ENCODE measurements at places on chromosomes 2 and 18.

GRCh38 chr18:2589345-2590068, 18.1 kb downstream of the NDC80 start:
- no peak for DNase-seq

- no peak for DNase-seq
Measured at GRCh38 chr2:216206041-216206703, 97.0 kb downstream of the XRCC5 start.

DNA sequence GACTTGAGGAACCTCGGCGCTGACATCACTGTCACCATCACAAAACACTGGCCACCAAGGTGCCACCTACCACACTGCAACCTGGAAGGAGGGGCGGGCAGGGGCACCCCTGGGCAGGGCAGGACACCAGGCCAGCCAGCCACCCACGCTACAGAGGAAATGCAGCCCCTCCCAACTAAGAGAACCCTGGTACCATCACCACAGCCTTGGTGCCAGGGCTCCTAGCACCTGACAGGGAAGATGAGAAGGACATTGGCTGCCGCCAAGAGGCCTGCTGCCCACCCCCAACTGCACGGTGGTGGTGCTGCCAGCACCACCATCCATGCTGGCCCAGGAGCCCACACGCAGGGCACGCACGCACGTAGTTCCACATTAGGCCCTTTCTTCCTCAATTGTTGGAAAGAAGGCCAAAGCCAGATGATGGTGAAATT, 88.7 kb downstream of the HDAC4 start:
- no peak for DNase-seq

GRCh38 chr2:154706660-154707059, 8.2 kb downstream of the KCNJ3 start:
- no peak for DNase-seq

DNA sequence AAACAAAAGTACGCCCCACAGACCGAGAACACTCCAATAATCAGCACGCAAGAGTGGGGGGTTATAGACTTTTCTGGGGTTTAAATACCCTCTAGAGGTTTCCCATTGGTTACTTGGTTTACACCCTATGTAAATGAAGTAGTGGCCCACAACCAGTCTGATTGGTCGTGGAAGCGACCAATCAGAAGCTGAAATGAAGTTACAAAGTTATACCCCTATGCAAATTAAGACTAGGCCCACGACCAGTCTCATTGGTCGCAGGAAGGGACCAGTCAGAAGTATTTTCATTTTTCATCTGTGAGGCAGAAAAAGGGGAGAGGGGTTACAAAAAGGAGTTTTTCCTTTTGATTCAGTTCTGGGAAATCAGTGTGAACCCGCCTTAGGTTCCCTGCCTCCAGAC, 55.3 kb upstream of the YWHAQ start:
- DNase-seq = no peak

DNA sequence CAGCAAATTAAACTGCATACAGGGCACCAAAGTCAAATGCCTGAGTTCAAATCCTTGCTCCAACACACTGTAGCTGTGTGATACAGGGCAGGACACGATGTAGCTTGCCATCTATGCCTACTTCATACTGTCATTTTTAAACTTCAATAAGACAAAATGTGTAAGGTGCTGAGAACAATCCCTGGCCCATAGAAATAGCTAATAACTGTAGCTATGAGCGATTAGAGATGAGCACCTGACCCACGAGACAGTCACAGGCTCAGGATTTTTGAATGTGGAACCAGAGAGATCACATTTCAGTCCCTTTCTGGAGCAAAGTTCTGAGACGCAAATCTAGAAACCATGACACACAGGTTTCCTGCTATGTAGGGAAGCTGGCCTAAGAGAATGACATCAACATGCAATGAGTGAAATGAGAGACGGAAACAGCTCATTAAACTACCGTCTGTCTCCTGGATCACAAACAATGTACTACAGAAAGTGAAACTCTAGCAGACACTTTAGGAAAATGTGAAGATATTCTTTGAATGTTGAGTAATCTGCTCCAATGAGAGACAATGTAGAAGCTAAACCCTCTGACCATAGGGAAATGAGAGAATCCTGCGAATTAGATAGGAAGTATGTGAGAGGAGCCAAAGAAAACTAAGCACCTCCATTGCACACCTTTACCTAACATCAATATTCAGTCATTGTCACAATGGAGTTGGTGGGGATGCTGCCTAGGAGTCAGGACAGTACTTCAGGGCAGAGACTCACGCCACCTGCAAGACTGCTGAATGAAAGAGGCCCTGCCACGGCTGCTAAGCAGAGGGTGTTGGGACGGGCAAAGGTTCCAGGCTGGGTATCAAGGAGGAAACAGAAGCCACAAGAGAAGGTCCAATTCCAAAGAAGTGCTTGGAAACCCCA, 25.5 kb downstream of the B4GALT6 start:
- DNase-seq = no peak

GRCh38 chr2:59589881-59590280, 963.6 kb downstream of the BCL11A start:
- no peak for DNase-seq

DNA sequence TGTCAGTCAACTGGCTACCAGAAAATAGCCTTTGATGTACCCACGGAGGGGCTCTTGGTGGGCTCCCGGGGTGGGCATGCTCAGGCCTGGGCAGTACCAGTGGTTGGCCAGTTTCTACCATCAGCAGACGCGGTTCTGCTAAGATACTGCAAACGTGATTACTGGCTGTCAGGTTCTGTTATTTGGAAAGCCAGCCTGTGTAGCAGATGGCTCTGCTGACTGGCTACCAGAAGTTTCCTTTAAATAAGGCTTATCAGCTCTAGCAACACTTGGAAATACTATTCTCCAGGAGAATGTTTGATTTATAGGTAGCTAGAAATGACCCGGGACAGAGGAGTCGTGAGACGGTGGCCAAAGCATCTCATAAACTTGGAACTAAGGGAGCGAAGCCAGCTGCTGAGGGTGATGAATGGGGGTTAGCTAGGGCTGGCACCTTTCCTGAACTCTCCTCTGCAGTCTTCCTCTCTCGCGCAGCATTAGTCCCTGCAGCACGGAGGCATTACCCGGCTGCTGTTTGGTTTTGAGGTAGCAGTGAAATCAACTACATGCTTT, 171.9 kb downstream of the AGAP1 start:
- DNase-seq = no peak

- DNase-seq = no peak
Measured at GRCh38 chr2:226583715-226584114, 215.9 kb downstream of the IRS1 start.

- DNase-seq = peak; percentile 54
Measured at GRCh38 chr18:13629841-13630715, 96.3 kb downstream of the FAM210A start.

GRCh38 chr18:8218197-8218596, 391.0 kb upstream of the RAB12 start:
- DNase-seq = no peak

DNA sequence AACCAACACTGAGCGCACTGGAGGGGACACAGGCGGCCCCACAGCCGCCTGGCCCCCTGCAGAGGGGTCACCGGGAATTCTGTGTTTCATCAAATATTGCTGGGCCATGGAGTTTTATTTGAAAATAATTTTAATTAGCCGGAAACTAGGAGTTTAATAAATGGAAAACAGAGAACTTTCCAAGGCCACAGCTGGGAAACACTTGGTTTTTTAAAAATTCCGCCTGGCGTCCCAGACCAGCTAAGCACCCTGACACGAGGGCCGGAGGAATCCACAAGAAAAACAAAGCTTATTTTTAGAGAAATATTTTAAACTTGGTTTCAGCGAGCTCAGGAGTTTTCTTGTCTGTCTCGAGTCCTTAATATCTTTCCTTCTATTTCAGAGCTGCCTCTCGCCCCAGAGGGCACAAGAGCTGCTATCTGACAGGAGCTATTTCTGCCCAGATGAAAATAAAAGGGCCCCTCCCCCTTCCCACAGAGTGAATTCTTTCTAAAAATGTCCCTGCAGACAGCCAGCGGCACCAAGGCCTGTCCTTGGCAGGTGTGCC, 8.2 kb downstream of the ZFP36L2 start:
- no peak for DNase-seq
